ENCODE measurements at places on chromosomes 4 and X. TPM values are rescaled to one million over a fixed set of nuclear protein-coding genes. Genes with fewer than 3 reads are reported as not detected.

The BCLAF3 gene
- total RNA-seq = 9.6 TPM

The AGTR2 gene
- total RNA-seq = 0.13 TPM

The CRMP1 gene
- 71.2 TPM for total RNA-seq

The PNMA3 gene
- 1.4 TPM for total RNA-seq

The TLR7 gene
- not detected for total RNA-seq

The CFAP299 gene
- not detected for total RNA-seq

The SMIM10 gene
- 0.51 TPM for total RNA-seq

DNA sequence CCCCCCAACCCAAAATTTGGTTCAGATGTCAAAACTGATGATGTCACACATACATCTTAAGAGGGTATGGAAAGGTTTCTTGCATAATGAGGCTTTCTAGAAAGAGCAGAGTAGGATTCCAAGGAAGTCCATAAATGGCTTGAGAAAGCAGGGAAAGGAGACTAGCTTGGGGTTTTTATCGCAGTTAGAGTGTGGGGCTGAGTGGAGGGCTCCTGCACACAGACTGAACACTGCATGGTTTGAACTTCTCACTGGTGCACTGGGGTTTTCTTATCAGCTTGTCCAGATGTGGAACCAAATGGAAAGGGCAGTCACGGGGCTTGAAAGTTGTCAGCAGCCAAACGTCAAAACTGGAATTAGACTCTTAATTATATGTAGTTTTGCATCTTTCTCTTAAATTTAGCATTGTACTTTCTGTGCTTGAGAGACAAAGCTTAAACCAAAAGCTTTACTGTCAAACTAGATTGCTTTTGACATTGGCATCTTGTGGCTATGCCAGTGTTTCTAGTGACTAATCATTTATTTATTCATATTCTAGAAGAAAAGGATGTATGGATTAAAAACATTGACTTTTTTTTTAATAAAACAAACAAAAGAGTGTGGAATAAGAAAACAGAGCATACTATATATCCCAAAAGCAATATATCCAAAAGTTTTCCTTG, 78.3 kb upstream of the STIM2 start:
- DNase-seq = no peak

DNA sequence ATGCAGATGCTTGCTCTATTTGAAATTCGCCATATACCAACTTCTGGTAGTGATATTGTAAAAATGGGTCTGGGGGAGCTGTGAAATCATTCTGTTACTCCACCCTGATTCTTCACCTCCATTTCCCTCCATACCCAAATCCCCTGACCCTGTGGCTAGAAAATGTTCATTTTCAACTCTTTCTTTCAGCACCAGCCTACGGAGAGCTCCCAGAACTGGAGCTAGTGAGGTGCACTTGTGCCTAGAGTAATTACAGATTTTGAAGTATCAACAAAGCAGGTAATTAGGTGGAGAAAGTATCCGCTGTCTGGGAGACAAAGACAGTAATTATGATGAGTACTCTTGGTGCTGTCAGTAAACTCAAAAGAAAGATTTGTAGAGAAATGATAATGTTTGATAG, 8.1 kb downstream of the ARHGAP36 start:
- no peak for DNase-seq

DNA sequence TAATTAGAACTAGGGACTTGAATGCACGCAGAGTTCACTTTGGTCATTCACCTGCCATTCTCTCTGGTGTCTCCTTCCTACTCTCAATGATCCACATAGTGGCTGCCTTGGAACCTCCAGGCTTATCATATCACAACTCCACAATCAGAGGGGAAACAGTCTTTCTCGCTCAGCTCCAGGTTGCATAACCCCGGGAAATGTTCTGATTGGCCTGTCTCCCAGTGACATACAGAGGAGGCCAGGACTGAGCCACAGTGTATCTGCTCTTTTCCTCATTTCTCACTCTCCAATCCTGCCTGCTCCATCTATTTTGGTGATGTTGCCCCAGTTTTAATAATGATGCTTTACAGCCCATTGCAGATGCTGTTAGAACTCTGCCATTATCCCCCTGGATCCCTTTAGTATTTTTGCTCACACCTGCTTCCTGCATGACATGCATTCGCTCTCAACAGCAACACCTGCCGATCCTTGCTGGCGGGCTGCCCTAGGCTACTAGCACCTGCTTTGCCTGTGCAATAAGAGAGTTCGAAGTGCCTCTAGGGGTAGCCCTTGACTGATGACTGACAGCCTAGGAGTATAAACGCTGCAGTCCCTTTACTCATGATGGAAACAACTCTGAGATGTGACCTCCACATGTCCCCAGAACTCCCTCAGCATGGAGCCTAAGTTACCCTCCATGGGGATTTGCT, 211.3 kb upstream of the RPS6KA3 start:
- no peak for DNase-seq

DNA sequence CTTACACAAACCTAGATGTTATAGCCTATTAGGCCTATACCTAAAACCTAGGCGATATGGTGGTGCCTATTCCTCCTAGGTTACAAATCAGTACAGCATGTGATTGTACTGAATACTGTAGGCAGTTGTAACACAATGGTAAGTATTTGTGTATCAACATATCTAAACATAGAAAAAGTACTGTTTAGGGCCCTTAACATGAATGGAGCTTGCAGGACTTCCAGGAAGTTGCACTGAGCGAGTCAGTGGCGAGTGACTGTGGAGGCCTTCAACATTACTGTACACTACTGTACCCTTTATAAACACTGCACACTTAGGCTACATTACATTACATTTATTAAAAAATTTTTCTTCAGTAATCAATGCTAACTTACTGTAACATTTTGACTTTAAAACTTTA, 37.8 kb downstream of the WWC2 start:
- no peak for DNase-seq

DNA sequence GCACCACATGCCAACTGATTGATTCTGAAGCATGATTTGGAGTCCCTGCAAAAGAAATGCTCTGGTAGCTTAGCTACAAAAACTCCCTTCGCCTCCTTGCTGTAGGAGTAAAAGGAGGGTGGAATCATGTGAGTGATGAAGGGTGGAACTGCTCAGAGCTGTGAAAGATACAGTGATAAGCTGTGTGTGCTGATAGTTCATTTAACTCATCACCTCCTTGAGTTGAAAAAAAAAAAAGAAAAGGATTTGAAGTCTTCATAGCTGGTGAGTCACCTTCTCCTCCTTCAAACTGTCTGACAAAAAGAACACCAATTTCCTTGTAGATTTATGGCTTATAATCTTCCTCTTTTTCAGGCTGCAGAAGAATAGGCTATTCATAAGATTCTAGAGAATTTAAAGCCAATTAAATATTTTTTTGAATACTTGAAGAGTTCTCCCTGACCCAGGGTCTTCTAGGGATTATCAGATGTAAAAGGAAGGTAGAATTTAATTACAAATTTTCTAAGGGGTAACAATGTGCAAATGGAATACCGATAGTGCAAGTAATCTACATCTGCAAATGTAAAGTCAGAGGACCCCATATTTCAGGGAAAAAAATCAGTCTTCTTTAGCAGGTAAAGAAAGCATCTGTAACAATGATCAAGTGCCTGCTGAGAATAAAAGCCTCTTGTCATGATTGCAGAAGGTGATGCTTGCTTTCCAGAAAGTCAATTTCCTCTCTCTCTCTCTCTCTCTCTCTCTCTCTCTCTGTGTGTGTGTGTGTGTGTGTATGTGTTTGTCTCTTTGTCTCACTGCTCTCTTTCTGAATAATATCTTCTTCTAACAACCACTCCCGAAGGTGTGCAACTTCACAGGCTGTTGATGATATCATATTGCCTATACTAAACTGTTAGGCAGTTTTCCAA, 208.8 kb upstream of the VEGFC start:
- DNase-seq = no peak

DNA sequence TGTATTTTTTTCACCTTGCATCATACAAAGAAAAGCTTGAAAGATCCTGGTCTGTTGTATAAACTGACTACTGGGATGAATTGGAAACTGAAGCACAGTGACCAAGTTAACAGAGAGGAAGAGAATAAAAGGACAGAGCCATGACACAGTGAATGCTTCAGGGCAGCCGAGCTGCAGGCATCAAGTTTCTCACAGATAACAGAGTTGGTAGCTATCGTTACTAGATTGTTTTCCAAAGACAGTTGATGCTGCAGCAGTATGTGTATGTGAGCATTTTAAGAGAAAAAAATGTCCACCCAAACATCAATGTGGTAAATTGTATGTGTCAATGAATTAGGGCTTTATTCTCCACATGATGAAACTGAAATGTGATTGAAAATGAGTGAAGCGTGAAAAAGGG, 1032.7 kb downstream of the ADGRL3 start:
- no peak for DNase-seq

DNA sequence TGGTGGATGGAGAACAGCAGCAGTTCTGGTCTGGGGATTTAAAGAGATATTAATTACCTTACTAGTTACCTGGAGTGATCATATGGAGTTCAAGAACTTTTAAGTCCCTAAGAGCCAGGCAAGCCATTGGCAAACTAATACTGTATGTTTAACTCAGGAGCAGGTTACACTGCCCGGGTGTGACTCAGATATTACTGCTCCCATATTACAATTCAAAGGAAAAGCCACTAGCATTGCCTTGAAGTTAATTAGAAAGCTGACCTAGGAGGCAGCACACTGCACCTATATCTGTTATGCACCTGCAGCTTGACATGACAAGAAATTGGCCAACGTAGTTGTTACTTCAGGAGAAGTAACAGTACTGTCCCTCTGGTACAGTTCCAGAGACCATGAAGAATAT, 47.2 kb downstream of the GRK4 start:
- DNase-seq = no peak

Measured in endothelial cell (in vitro differentiated cells).